ENCODE measurements at places on chromosomes 11 and 22.

GRCh38 chr22:39343259-39344045 lies 6.3 kb upstream of the SYNGR1 start:
- peak; percentile 61 for DNase-seq

- no peak for DNase-seq
These were observed 806 bp upstream of the SAAL1 start for GRCh38 chr11:18106688-18107087.

- DNase-seq, result no peak
These were observed 115.3 kb upstream of the SLC5A12 start for GRCh38 chr11:26837154-26837553.

DNA sequence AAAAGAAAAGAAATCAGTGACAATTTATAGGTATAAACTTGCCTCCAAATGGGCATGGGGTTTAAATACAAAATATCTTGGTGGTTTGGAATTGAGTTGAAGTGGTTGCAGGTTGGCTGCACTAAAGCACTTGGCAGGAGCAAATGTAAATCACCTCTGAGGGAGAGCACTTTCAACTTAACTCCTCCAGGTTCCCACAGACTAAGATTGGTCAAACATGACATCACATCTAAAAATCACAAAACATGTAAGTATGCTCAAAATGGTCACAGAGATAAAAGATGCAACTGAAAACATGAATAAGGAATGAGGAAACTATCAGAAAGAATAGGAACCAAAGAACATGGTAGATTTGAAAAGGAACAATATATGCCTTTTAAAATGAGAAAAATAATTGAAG lies 12.3 kb upstream of the SHANK3 start:
- DNase-seq, result no peak

- DNase-seq, result no peak
These were observed 412.3 kb upstream of the KIRREL3 start for GRCh38 chr11:127412722-127413380.

DNA sequence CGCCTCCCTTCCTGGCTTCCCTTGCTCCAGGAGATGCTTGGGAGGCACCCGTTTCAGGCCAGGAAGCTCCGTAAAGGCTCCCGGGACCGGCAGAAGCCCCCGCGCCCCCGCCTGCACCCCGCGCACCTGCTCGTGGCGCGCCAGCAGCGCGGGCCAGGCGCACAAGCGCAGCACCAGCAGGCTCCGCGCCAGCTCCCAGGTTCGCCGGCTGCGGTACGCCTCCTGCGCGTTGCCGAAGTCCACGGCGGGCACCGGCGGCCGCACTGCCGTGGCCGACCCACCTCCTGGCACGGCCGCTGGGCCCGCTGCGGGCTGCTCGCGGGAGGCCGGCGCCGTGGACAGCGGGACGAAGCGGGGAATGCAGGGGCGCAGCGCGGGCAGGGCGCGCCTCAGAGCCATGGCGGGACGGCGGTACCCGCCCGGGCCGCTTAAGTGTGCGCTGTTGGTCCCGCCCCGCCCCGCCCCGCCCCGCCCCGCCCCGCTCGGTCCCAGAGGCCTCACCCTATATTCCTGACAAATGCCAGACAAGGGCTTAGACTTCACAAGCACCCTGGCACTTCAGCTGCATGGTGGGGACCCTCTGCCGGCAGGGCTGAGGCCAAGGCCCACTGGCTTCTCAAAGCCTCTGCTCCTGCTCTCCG lies at the start of gene PRODH:
PRODH (minus strand) TSS at position 405 of the 641 bp plus-strand sequence; CDS start at position 399, 6 bp downstream.
- DNase-seq, result no peak

DNA sequence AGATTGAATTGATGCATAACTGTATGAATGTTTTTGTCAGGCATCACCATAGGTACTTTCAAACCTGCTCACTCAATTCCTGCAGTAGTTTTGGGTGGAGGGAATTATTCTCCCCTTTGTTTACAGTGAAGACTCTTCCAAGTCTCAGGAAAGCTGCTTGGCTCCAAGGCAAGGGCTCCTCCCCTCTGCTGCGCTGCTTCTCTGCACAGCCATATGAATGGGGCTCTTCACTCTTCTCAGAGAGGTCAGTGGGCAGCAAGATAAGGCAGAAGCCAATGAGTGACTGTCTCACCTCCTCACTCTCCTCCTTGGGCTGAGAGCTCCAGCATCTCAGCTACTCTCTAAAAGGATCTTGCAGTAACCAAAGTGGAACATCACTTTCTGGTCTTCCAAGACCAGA lies 165.7 kb upstream of the TTC12 start:
- no peak for DNase-seq

GRCh38 chr11:69896250-69896649 lies 77.0 kb upstream of the FGF3 start:
- no peak for DNase-seq

DNA sequence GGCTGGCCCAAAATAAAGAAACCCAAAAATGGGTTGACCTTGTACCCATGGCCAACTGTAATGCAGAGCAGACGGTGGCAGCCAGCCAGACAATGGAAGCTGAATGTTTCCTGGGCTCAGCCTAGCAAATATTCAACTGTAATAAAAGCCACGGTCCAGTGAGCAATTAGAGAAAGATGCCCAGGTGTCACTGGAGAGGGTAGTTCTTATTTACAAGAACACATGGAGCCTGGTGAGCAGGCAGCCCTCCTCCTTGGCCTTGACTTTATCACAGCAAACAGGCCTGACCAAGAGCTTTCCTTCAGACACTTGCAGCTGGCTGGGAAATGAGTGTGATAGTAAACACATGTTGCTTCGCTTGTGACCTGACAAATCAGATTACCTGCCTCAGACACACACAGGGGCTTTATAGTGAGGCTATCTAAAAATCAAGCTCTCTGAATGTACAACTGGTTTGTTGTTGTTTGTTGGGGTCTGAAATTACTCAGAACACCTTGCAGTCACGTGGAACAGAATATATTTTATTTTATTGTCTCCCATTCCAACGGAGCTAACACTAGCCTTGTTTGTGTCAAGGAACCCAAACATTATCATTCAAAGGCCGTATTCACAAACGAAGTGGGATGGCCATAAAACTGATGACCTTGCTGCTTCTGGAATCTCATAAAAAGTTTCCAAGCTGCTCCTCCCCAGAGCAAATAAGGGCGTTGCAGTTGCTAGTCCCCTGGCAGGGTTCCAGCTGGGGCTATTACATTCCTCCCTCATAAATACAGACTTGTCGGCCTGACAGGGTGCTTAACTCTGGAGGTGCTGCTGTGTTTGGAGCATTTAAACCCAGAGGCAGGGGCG lies 161.1 kb downstream of the BBOX1 start:
- peak; percentile 26 for DNase-seq
